A549 treated with Hydrocortisone at 1 μM for 4 hours (cell line): ENCODE measurements at places on chromosomes 6 and 20. TPM values are rescaled to one million over a fixed set of nuclear protein-coding genes. Genes with fewer than 3 reads are reported as not detected.

SLC35D3 gene
- 0.05 to 0.09 TPM (median 0.06 TPM) in 3 of 5 replicates, not detected in the others for total RNA-seq

OXT gene
- not detected in 5 replicates for total RNA-seq

IDH3B gene
- total RNA-seq: 127 to 136 TPM (median 133 TPM) in 5 replicates

CLDN20 gene
- total RNA-seq: not detected in 5 replicates

RWDD1 gene
- total RNA-seq: 23.9 to 43.1 TPM (median 35.7 TPM) in 5 replicates

AK9 gene
- 0.88 to 1.9 TPM (median 1.0 TPM) in 5 replicates for total RNA-seq

PROCR gene
- 105 to 147 TPM (median 140 TPM) in 5 replicates for total RNA-seq

TNFRSF6B gene
- 0.28 to 0.97 TPM (median 0.77 TPM) in 5 replicates for total RNA-seq

COL19A1 gene
- total RNA-seq: not detected in 5 replicates

UBE2C gene
- 205 to 246 TPM (median 237 TPM) in 5 replicates for total RNA-seq

MAFB gene
- total RNA-seq: 0.13 to 0.44 TPM (median 0.15 TPM) in 5 replicates

GLP1R gene
- not detected in 5 replicates for total RNA-seq

HINT3 gene
- total RNA-seq: 5.8 to 7.3 TPM (median 5.9 TPM) in 5 replicates

CFAP61 gene
- total RNA-seq: 0.20 to 0.80 TPM (median 0.47 TPM) in 5 replicates

TFAP2A gene
- 9.1 to 10.4 TPM (median 9.5 TPM) in 5 replicates for total RNA-seq

BCAS4 gene
- 28.7 to 32.5 TPM (median 30.0 TPM) in 5 replicates for total RNA-seq

CYP39A1 gene
- 0.05 TPM in 1 of 5 replicates, not detected in the others for total RNA-seq

TRIM10 gene
- total RNA-seq: not detected in 5 replicates

TCF21 gene
- 0.02 to 0.10 TPM (median 0.03 TPM) in 5 replicates for total RNA-seq

ENPP5 gene
- total RNA-seq: not detected in 5 replicates

PCMT1 gene
- 85.6 to 102 TPM (median 89.5 TPM) in 5 replicates for total RNA-seq
